ENCODE measurements at places on chromosomes 6 and 20.

DNA sequence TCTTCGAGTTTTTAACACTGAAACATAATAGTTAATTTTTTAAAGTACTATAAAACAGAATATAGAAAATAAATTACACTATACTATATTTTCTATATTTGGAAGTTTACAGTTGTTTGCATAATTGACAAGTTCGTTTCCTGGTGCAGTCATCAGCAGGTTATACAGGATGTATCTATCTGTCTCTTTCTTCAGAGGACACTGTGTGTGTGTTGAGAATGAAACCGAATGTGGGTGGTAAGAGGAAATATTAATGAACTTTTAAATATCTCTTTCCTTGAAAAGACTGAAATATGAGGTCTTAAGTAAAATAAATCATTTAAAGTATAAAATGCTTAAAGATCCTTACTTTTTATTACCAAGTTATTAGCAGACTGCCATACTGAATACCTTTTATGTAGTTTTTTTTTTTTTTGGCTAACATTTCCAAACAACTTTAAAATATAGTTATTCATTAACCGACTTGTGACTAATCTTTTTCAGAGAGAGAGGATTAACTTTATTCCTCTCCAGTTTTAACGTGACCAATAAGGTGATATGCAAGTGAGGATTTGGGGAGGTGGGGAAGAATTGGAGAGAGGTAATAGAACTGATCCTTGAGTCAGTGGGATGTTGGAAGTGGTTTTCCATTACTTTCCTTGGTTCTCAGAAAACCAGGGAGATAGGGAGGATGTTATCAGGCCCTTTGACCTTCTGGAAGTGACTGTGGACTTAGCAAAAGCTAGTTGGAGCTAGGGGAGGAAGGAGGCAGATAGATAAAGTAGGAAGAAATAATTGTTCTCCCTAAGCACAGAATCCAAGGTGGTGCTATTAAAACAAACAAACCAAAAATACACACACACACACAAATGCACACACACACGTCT lies 380.0 kb upstream of the FLRT3 start:
- DNase-seq: no peak

- DNase-seq: no peak
Measured at GRCh38 chr20:58374027-58374850, 14.8 kb upstream of the VAPB start.

DNA sequence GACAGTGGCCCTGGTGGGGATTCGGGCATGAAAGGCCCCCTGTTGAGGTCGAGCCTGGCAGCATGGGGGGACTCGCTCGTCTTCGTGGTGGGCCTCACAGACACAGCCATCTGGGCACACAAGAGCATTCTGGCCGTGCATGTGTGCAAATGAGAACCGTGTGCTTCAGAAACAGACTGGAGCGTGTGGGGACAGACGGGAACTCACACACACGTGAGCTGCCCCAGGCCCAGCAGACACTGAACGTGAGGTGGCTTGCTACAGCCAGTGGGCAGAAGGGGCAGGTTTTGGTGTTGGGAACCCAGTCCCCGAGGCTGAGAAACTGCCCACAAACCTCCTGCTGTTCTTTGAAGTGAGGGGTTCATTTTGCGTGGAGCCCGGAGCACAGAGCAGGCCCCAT lies 38.6 kb upstream of the BHLHE23 start:
- no peak for DNase-seq

DNA sequence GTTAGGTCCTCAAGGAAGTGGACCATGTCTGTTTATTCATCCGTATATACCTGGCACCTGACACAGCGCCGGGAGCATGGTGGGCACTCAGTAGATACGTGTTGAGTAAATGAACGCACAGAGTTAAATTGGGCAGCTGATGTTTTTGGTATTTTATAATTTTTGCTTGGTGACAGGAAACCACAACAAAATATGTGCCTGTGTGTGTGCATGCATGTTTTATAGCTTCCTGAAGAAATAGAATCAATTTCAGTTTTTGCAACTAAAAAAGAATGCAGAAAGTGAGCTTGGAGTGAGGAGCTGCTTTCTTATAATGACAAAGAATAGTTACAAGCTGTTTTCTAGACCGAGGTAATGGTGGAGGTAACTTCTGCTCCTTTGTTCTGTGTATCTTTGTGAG lies 91.4 kb downstream of the PLCB4 start:
- no peak for DNase-seq

DNA sequence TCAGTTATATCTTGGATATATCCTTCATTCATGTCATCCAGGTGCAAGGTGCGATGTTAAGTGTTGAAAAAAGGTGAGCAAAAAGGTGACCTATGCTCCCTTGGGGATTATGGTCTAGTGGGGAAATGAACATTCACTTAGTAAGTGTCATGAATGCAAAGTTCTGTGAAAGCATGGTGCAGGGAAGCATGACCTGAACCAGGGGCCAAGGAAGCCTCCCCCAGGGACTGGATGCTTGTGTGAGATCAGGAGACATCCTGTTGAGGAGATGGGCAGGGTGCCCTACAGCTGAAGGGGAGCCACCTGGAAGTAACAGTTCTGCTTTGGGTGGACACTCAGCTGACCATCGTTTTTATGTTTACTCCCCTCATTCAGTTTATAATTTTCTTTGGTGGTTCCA lies 179.5 kb downstream of the SYNDIG1 start:
- DNase-seq: no peak

GRCh38 chr20:41991412-41991811 lies 373.2 kb upstream of the CHD6 start:
- no peak for DNase-seq

GRCh38 chr20:24993337-24994185 lies 1.0 kb upstream of the APMAP start:
- peak; percentile 65 for DNase-seq

DNA sequence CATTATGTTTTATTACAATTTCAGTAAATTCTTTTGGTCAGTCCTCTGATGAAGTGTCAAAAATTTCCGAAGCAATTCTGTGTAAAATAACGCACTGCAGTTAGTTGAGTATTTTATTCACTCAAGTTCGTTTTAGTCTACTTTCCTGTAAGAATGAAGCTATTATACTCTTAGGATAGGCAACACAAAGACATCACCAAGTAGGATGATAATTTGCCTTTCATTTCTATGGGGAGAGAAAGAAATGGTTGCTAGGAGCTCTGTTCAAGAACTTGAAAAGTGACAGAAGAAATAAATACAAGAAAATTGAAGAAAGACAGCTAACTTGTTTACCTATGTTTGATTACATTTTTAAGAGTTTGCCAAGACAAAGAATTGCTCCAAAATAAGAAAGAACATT lies 290.4 kb downstream of the EYS start:
- DNase-seq: no peak

DNA sequence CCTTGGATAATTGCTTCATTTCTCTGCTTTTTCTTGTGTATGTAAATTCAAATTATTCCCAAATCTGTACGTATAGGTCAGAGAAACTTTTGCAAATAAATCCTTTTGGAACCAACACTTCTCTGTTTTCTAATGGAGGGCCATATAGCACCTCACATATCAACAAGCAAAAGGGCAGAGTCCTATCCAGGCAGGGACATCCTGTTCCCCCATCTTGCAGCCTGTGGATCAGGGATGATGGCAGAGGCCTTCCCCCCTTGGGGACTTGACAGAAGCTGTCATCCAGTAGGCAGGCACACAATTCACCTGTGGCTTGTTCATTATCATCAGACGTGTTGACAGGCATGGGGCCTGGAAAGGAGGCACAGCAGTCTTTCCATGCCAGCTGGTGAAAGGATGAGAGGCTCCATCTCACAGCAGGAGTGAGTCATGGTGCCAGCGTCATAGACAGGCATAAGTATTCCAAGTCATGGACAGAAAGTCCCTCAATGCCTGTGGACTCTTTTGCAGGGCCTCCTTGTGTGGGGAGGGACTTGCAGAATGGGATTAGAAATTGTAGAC lies 31.8 kb upstream of the PLEKHG1 start:
- no peak for DNase-seq

DNA sequence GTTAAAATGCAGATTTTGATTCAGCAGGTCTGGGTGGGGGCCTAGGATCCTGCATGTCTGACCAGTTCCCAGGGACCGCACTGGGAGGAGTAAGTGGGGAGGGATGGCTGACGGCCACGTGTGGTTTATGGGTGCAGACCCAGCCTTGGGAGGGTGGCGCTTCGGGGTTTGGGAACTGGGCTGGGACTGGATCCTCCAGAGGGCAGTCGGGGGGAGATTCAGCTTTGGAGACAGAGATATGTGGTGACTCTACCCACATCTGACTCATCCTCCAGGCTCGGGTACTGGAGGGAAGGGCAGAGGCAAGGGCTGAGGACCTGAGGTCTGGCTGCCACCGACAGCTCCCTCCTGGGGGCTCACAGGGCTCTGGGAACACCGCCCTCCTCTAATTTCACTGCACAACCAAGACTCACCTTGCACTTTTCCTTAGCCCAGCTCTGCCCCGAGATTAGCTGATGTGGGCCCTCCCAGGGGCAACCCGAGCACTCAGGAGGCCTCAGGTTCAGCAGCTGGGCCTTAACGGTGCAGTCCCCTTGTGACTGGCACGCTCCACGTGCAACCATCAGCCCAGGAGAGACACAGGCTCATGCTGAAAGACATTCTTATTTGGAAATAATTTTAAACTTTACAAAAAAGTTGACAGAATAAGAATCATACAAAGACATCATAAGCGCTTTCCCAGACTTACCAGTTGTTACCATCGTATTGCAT lies 172.8 kb upstream of the PMEPA1 start:
- no peak for DNase-seq

DNA sequence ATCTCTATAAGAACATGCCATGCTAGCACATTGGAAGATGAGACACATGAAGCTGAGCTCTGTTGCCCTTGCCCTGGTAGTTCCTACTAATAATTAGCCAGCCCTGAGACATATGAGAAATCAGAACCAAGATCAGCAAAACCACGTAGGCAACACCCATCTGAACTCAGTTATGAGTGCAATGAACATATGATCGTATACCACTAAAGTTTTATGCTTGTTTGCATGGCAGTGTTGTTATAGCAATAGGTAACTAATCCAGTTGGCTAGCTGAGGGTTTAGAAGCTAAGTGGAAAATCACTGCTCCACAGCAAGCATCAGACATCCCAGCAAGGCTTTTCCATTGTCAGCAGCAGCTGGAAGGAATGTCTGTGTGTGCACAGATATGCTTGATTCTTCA lies 180.7 kb downstream of the BTBD3 start:
- DNase-seq: no peak

- DNase-seq: no peak
Measured at GRCh38 chr6:27208042-27208441, 39.5 kb upstream of the PRSS16 start.

DNA sequence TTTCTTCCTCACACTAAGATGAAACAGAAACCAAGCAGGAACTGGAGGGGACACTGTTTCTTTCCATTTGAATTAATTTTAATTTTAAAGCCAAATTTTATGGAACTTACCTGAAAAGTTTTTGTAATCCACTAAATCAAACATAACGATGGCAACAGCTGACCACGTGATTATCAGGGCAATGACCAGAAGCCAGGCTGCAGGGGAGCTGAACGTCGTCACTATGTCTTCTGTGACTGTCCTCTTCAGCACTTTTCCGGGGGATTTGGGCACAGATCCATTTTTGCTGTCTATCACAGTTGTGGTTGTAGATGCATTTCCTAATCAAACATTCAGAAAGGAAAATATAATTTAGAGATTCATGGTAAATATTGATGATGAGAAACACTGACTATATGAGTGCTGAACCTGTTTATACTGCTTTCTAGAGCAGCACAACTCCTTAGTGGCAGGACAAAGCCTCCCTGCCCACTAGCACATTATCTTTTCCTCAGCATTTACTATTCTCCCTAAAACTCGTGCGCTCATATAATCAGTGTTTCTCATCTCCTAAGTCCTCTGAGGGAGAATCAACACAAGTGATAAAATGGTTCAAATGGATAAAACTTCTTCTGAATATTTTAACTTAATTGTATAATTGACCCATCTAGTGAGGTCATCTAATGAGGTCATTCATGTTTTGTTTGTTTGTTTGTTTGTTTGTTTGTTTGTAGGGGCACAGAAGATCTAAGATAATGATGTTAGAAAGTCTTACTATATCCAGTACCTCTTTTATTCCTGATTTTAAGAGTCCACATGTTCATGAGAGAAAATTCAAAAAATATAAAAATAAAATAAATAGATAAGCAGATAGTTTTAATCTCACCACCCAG lies 65.7 kb downstream of the TRDN start:
- no peak for DNase-seq

DNA sequence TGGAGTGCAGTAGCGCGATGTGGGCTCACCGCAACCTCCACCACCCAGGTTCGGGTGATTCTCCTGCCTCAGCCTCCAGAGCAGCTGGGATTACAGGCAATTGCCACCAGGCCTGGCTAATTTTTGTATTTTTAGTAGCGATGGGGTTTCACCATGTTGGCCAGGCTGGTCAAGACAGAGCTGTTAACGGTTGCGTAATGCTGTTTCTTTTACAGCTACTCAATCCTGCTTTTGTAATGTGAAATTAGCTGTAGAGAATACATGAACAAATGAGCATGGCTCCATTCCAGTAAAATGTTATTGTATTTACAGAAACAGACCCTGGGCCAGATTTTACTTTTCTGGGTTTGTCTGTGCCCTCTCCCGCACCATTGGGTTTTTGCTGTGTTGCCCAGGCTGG lies 1.9 kb downstream of the PNLDC1 start:
- no peak for DNase-seq

GRCh38 chr6:34459899-34460593 lies 5.8 kb upstream of the PACSIN1 start:
- DNase-seq: peak; percentile 48

- no peak for DNase-seq
Measured at GRCh38 chr6:116304538-116305097, 24.9 kb upstream of the TSPYL1 start.

DNA sequence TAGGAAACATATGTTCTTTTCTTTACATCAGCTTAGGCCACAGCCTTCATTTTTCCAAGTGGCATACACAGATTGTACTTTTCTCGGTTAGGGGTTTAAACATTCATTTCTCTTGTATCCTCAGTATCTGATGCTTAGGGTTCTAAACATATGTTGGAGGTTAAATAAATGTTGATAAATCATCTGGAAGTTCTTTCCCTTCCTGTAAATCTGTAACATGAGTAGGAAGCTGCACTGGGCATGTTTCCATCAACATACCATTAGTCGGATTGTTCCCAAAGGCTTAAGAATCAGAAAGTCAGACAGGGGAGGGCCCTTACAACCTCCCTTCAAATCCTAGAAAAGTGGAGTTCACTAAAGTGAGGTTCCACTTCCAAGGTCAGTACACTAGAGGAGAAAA lies 54.8 kb upstream of the BCLAF1 start:
- peak; percentile 80 for DNase-seq

GRCh38 chr6:139390447-139390846 lies 16.0 kb upstream of the CITED2 start:
- no peak for DNase-seq

DNA sequence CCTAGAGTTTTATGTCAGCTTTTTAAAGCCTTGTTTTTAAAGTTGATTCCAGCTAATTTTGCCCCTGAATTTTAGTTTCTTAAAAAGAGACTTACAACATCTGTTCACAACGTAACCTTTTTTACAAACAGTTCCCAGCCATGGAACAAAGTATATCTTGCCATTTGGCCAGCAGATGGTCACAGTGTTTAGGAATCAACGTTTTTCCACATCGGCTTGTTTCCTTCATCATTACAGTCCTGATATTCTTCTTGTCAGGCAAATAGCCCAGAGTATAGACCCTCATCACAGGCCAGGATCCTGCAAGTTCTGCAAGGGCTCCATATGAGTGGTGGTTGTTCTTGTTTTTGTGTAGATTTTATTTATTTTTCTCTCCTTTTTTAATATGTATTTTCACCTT lies 341.7 kb upstream of the HTR1E start:
- no peak for DNase-seq

- no peak for DNase-seq
Measured at GRCh38 chr6:18207438-18207837, 52.2 kb downstream of the KDM1B start.

GRCh38 chr20:21322083-21322710 lies 19.1 kb downstream of the XRN2 start:
- peak; percentile 52 for DNase-seq
